Bone marrow (tissue), 2 donors: ENCODE measurements at places on chromosomes 12 and 14.

DNA sequence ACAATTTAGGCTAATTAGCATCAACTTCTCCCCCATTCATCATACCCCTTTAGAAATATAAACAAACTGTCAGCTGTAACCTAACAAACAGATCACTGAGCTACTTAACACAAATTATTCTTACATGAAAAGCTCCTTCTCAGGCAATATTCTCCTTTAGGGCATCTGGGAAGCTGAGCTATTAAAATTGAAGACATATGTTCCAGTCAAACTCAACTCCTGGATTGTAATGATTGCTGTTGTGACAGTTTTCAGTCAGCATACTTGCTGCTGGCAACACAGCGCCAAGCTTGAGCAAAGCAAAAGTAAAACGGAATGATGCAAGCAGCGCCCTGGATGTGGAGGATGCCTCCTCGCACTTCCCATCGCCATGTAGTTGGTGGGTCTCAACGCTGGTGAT, 82.4 kb downstream of the SLC25A21 start:
- DNase-seq: no peak

- no peak for DNase-seq
Measured at GRCh38 chr12:104969343-104969742, 11.3 kb upstream of the SLC41A2 start.

DNA sequence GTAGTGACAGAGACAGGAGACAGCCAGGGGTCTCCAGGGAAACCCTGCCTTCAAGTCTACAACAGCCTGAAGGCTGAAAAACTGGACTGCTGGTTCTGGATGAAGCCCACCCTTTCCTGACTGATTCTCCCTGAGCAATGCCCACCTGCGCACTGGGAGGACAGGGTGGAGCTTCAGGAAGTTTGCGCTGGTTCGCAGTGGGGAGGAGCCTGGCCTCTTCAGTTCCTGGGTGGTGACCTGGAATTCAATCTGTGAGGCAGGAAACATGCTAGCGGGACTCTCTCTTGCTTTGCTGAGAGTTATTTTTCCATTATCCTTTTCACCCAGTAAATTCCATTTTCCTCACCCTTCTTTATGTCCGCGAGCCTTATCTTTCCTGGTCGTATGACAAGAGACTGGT, 600.8 kb downstream of the TRHDE start:
- DNase-seq: no peak

DNA sequence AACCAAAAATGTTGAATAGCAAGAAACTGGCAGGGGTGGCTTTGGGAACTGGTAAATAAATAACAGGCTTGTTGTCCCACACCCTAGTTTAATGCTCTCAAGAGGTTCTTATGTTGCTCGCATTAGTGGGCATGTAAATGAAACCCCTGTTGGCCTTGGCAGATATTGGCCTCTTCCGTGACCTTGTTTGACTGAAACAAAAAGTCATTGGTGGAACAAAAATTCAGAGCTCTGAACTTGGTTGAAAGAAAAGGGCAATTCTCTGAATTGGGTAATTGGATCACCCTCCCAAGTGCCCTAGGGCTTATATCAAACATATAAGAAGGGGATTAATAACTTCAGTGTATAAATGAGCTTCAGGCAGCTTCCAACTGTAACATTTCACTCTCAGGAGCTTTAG, 426.2 kb downstream of the ZFP36L1 start:
- no peak for DNase-seq

GRCh38 chr12:59115995-59116394, 195.7 kb upstream of the LRIG3 start:
- no peak for DNase-seq
